ENCODE measurements at places on chromosomes 7 and 10.

- DNase-seq = no peak
Observed at GRCh38 chr10:4984971-4985594, 18.6 kb downstream of the AKR1C2 start.

- no peak for DNase-seq
Observed at GRCh38 chr7:2567679-2568278, 9.0 kb downstream of the IQCE start.

DNA sequence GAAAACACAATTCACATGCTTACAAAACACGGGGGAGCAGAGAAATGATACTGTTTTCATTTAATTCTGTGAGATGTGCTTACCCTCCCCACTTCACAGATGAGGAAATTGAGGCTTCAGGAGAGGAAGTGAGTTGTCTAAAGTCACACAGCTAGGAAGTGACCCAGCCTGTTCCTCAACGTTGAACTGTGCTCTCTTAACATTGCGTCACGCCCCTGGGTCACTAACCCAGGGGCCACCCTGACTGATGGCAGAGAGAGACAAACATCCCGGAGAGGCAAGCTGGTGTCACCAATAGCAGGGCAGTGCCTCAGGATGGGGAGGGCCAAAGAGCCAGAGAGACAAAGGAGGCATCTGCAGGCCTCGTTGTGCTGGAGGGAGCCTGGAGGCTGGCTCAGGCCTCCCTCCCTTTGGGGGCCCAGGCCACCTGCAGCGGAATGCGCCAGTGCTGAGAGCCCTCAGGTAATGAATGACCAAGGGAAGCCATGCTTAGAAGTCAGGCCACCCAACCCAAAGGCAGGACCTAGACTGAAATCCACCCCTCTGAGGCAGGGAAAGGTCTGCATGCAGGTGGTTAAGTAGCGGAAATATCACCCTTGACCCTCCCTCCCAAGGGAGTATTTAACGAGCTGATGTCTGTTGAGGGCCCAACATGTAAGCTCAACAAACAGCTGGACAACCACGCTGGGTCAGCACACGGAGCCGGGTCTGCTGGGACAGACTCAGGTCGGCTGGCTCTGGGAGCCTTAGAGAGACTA, 81.3 kb downstream of the C10orf105 start:
- DNase-seq = no peak

- DNase-seq = peak; percentile 9
Observed at GRCh38 chr7:73971322-73971703, 56.7 kb upstream of the ELN start.

DNA sequence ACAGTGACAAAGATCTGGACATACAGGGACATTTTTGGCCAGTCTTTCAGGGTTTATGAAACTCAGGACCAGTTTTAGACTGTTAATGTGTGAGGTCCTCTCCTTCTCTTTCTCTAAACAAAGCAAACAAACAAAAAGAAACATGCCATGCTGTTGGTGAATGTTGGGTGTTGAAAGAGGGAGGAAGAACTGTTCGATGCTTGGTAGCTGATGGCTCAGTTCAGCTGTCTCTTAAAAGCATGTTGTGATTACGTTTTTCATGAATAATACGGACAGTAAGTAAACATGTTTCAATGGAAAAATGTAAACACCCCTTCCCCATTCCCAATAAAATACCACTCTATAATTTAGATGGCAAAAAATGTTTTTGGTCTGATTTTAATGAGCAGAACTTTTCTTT, 219.1 kb downstream of the SEC23IP start:
- no peak for DNase-seq

- DNase-seq = no peak
Observed at GRCh38 chr10:117186832-117187615, 10.3 kb upstream of the KCNK18 start.

DNA sequence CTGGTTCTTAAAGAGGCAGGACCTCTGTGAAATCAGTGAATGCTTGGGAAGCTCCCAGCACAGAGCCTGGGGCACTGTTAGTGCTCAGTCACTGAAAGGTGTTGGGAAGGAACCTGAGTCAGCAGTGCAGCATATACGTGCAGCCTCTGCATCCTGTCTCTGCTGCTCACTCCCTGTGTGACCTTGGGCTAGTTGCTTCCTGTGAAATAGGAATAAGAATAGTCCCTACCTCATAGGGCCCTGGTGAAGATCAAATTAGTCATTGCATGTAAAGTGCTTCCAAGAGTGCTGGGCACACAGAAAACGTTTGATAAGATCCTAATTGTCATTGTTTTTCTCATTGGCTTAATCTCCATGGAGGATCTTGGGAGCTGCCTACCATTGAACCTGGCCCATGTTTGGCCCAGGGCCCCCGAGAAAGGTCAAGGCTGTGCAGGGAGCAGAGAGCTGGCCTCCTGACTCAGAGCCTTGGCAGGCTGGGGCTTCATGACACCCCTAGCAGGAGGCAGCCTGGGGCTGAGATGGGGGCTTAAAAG, 73.3 kb upstream of the COL13A1 start:
- DNase-seq = no peak

Measured in activated CD8-positive, alpha-beta memory T cell treated with anti-CD3 and anti-CD28 coated beads for 24 hours (primary cell).